ENCODE measurements at places on chromosomes 16 and 17.

- DNase-seq = no peak
Measured at GRCh38 chr16:64641343-64641742, 480.5 kb downstream of the CDH11 start.

GRCh38 chr17:27982688-27983087 is 59.8 kb upstream of the NLK start:
- DNase-seq = no peak

DNA sequence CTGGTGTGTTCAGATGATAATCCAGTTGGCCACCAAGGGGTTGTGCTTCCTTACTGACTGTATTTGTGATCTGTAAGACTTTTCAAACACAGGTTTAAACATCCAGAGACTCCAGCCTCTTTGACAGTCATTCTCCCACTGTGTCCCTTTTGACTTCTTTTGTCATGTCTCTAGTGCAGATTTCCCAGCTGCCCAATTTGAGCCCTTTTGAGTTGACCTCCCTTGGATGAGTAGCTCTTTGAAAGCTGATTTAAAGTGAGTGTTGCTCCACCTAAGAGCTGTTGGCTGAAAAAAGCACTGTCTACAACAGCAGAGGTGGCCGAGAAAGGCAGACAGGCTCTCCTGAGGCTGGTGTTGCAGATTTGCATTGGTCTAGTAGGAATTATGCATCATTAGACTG is 188.4 kb upstream of the TBX2 start:
- no peak for DNase-seq

DNA sequence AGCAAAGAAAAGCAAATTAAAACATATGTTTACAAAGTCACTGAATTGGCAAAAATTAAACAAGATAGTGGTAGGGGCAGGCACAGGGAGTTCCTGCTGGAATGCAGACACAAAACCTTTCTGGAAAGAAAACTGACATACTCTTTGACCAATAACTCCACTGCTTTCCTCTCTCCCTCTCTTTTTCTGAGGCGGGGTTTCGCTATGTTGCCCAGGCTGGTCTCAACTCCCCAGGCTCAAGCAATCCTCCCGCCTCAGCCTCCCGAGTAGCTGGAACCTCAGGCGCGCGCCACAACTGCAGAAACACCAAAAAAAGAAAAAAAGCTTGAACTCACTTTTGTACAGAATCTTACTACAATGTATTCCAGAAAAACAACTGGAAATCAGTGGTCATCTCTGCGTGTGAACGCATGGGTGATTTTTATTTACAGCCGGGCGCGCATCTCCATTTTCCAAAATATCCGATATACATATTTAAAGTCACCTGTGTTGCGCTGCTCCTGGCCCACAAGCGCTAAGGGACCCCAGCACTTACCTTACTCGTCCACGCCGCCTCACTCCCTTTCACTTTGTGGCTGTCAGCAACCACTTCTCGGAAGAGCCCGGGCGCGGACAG is 480 bp downstream of the TXNL4B start:
- no peak for DNase-seq

GRCh38 chr17:71668807-71669206 is 452.0 kb upstream of the SOX9 start:
- no peak for DNase-seq

- DNase-seq = no peak
Measured at GRCh38 chr17:2057760-2058585, 3.1 kb downstream of the HIC1 start.

GRCh38 chr17:31002047-31002446 is 31.2 kb downstream of the RNF135 start:
- no peak for DNase-seq

DNA sequence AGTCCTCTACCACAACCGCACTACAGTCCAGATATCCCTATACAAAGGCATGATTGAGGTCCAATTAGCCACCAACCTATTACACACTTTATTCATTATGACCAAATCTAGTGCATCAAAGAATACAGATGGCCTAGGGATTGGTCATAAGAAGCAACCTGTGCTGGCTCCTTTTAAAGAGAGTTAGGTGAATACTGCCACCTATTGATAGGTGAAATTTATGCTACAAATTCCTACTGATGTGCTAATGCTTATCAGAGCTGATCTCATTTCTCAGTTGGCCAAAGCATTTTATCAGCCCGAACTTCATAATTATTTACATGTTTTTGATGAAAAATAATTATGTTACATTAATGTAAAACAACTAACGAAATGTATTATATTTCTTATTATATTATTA is 166.3 kb downstream of the ANKFN1 start:
- no peak for DNase-seq
